Epithelial cell of prostate (primary cell): ENCODE measurements at places on chromosomes 2 and 18.

- DNase-seq: no peak
Measured at GRCh38 chr2:27208486-27209050, 3.3 kb upstream of the ATRAID start.

DNA sequence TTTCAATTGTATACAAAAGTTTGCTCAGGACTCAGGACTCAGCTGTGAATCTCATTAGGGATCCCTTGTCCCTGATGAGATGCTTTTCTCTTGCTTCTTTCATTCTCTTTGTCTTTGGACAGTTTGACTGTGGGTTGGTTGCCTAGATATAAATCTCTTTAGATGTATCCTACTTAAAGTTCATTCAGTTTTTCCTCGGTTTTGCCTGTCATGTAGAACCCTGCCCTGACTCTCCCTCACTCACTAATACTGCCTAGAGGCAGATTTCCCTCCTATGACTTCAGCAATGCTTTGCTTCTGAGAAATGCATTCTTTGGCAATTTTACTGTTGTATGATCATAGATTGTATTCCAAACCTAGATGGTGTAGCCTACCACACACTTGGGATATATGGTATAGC, 421.4 kb upstream of the TCF4 start:
- DNase-seq: no peak

- DNase-seq: no peak
Measured at GRCh38 chr2:203636588-203637470, 69.6 kb upstream of the CD28 start.

- no peak for DNase-seq
Measured at GRCh38 chr2:5507367-5507766, 184.8 kb upstream of the SOX11 start.

DNA sequence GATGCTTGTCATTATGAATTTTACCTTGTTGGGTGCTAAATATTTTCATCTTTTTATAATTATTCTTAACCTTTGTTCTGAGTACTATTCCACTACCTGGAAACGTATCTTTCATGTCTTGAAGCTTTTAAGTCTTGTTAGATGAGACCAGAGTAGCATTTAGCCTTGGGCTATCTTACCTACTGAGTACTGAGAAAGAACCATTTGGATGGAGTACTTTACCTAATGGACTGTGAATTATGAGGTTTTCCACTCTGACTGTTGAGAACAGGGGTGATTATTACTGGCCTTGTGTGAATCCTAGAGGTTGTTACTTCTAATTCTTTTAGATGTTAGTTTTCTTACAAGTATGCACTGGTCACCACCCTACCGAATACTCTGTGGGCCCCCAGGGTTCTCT, 63.5 kb downstream of the CCDC102B start:
- no peak for DNase-seq

- no peak for DNase-seq
Measured at GRCh38 chr18:75249175-75249518, 38.5 kb downstream of the TSHZ1 start.

DNA sequence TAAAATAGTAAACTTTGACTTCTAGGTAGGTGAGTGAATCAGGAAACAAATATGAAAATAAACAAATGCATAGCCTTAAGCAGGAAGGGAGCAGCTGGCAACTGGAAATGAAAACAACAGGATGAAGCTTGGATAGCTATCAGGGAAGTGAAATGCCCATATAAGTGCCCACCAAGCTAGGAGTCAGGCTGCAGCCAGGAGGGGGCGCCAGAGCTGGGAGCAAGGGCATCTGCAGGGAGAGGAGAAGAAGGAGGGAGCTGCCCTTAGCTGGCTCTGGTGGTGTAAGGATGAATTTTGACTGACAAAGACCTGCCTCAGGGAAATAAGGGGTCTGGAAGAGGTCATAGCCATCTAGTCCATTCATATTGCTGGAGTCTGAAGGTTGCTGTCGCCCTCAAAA, 298.3 kb downstream of the TDRD15 start:
- DNase-seq: no peak

DNA sequence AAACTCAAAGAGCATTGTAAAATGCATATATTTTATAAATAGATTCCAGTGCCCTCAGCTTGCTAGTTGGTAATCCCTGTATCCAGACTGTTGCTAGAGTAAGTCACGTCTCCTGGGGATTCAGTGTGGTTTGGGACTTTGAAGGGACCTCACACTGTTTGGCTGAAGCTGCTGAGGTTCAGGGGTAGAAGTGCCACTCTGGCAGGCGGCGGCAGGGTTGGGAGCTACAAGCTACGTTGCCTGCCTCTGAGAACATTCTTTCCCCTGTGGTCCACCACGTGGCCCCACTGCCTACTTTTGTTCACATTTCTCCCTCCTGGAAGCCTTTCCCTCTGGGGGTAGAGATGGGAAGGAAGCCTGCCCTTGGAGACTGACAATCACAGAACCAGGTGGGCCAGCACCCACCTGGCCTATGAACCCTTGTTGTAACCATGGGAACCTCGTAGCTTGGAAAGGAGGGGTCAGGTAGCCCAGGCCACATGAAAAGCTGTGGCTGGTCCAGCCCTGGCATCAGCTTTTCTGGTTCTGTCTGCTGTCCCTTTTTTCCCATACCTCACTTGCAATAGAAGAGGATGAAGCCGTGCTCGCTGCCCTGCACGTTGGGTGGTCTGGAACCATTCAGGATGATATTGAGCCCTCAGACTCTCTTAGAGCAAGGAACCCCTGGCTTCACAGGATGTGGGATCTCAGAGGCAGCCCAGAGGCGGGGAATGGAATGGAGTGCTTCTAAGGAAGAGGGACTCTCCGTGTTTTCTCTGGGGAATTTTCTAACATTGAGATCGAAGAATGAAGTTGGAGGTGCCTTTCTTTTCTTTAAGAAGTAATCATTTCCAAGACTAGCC, 2.9 kb downstream of the RNF144A start:
- no peak for DNase-seq

- DNase-seq: no peak
Measured at GRCh38 chr2:167406558-167406957, 518.3 kb downstream of the XIRP2 start.

DNA sequence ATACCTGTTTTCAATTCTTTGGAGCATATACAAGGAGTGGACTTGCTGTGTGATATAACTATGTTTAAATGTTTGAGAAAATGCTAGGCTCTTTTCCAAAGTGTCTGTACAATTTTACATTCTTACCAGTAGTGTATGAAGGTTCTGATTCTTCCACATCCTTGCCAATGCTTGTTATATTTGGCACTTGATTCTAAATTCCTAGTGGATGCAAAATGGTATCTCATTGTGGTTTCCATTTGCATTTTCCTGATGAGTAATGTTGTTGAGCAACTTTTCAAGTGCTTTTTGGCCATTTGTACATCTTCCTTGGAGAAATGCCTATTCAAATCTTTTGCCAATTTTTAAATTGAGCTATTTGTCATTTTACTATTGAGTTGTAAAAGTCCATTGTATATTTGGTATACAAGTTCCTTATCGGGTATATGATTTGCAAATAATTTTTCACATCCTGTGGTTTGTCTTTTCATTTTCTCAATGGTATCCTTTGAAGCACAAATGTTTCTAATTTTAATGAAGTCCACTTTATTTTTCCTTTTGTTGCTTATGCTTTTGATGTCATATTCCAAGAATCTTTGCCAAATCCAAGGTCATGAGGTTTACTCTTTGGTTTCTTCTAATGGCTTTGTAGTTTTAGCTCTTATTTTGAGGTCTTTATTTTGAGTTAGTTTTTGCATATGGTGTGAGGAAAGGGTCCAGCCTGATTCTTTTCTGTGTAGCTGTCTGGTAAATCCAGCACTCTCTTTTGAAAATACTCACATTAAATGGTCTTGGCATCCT, 33.2 kb upstream of the CWC22 start:
- no peak for DNase-seq

DNA sequence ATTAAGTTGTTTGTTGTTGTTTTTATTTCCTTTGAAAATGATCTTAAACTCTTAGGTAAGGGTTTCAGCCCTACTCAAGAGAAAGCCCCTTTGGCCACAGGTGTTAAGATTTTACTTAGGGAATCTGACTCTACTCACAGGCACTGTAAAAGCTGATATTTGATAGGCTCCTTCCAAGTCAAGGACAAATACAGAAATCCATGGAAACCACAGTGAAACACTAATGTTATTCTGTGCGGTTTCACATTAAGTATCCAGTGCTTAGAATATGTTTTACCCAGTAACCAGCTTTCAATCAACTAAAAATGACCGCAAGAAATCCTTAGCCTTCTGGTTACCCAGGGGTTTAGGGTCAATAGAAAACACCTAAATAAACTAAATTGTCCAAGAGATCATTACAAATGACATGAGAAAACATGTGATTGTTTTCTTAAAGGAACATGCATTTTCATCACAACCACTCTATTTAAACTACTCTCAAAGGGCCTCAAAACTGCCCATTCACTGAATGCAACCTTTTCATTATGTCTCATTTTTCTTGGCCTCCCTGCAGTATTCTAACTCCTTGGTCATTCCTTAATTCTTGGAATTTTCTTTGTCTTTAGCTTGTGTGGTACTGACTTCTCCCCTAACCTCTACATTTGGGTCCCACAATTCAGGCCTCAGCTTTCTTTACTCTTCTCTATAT, 56.0 kb downstream of the CDH2 start:
- no peak for DNase-seq

DNA sequence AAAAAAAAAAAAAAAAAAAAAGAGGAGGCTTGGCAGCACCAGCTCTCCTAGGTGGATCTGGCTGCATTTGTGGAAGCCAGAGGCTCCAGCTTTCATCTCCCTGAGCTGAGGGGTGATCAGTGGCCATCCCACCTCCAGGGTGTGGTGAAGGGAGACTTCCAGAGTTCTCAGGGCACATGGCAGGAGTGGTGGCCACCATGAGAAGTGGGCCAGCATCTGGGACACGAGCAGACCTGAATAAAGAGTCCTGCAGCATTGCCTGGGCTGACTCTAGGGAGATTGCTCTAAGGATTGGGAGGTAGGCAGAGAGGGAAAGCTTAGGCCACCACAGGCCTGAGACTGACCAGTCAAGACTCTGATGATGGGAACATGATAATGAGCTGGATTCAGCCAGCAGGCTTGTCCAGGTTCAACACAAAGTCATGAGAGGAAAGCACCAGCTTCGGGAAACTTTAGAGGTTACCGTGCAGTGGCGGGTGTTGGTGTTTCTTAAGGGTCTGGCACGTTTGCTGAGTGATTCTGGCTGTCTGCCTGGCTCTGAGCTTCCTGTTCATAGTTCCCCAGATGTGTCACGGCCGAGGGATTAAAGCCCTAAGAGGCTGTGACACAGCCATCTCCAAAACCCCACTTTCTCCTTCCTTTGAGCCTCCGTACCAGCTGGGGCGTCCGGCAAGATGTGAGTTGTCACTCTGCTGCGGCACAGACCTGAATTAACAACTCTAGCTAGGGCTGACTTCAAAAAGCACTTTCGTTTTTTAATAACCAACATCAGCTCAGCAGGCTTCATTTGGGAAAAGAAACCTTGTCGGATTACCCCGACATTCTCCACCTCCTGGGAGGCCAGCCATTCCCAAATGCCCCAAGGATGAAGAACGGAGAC, 38.3 kb upstream of the IL1R1 start:
- DNase-seq: no peak

GRCh38 chr2:70738159-70738558, 29.8 kb downstream of the ADD2 start:
- no peak for DNase-seq

DNA sequence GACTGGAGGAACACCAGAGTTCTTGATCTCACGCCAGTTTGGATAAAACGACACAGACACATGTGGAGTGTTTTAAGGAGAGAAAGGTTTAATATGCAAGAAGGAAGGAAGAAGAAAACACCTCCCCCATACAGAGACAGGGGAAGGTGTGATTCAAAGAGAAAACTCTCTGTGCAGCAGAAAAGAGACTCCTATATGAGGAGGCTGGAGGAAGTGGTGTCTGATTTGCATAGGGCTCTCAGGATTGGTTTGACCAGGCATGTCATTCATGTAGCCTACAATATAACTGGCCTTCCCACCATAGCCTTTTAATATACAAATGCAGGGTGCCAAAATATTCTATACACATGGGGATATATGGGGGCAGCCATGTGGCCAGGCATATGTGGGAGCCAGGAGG, 1386.5 kb downstream of the RPIA start:
- DNase-seq: no peak

DNA sequence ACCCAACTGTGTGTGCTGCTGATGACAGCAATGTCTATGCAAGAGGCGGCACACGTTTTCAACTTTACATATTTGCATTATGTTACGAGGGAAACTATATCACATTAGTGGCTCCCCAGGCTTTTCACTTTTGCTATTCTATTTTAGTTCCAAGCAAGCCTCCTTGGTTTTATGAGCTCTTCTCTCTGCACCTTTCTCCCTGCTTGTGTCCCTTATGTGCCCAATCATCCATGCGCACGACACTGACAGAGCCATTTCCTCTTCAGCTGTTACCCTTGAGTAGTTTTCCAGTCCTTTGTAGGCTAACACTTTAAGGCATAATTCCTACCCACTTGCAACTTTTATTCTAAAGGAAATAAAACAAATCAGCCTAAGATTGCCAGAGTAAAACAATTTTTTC, 154.3 kb downstream of the TCF4 start:
- no peak for DNase-seq

DNA sequence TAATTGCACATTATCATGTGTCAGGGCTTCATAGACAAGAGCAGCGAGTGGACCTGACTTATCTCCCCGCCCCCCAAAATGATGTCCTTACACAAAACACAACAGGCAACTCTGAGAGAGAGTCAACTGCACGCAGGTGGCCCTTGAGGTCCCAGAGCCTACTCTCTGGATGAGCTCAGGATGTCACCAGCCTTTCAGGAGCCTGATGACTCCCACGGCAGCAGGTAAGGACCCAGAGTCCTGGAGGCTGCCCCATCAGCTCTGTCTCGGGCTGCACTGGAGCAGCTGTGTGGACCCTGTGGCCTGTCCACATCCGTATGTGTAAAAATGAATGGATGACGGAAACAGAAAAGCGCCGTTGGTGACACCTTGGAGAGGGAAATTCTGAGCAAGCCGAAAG, 130.9 kb downstream of the HDAC4 start:
- DNase-seq: no peak

GRCh38 chr2:216507220-216508160, 8.8 kb downstream of the RPL37A start:
- no peak for DNase-seq

DNA sequence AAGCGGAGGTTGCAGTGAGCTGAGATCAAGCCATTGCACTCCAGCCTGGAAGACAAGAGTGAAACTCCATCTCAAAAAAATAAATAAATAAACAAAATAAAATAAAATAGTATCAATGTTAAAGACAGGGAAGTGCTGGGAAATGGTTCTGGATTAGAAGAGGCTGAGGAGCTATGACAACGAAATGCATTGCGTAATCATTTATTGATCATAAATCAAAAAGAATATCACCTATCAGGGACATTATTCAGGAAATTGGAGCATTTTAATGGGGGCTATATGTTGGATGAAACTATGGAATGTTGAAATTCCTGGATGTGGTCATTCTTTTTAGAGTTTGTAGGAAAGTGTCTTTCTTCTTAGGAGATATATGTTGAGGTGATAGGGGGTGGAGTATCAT, 30.9 kb upstream of the MTA3 start:
- DNase-seq: no peak

GRCh38 chr2:71951718-71952404, 195.8 kb downstream of the CYP26B1 start:
- no peak for DNase-seq

GRCh38 chr2:221911321-221911720, 339.2 kb upstream of the EPHA4 start:
- no peak for DNase-seq
